ENCODE measurements at places on chromosomes 16 and 17. TPM values are rescaled to one million over a fixed set of nuclear protein-coding genes. Genes with fewer than 3 reads are reported as not detected.
A peak's percentile ranks its signal among the peaks of the same experiment; 100 is the strongest.

GRCh38 chr16:47317465-47318240, 143.2 kb downstream of the ITFG1 start:
- DNase-seq = no peak

DNA sequence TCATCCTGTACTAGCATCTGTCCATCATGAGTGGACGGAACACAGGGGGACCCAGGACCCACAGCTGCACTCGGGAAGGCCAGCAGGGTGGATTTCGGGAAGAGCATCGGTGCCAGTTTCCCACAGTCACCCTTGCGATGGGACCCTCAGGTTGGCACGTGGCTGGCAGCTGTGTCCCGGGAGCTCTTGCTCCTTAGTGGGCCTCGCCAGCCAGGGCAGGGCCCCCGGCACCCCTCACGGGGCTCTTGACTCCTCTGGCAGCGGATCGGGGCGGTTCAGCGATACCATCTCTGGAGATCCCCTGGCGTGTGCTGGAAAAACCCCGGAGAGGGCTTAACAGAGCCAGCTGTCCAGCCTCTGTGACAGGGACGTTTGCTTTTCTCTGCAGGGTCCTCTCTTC, 9.2 kb downstream of the CAPN15 start:
- DNase-seq = no peak

- DNase-seq = no peak
Observed at GRCh38 chr16:50006964-50007363, 18.1 kb upstream of the CNEP1R1 start.

DNA sequence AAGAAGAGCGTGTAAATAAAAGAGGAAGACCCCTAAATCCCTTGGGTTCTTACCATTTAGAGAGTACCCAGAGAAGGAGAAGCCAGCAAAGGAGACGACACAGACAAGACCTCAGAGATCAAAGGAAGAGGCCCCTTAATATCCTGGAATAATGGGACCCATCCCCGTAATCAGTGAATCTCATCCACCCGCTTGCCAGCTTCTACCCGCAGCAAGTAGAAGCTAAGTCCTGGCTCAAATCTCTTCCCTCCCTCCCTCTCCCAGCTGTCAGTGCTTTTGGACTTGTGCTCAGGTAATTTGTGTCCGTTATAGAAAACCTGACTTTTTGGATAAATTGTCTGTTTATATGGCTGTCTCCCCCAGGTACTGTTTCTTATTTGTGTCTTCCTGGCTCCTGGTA, 1.9 kb downstream of the LYRM1 start:
- DNase-seq = no peak

- DNase-seq = no peak
Observed at GRCh38 chr17:12077773-12078172, 57.1 kb downstream of the MAP2K4 start.

DNA sequence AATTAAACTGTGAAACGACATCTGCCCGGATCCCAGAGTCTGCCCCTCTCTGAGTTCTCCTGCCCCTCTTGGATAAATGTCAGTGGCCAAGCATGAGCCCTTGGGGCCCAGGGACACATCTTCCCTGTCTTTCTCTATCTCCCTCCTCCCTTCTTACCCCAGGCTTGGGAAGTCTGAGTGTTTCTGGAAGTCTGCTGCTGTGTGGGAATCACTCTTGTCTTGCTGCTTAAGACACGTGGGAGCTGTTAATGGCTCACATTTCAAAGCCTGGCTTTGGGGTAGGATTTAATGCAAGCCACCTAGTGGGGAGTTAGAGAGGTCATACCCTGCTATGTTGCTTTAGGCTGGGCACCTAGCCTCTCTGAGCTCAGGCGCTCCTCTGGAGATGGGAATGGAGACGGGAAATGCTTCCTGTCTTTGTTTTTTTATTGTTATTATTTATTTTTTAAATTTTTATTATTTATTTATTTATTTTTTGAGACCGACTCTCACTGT, 218.5 kb upstream of the CIBAR2 start:
- peak; percentile 50 for DNase-seq

DNA sequence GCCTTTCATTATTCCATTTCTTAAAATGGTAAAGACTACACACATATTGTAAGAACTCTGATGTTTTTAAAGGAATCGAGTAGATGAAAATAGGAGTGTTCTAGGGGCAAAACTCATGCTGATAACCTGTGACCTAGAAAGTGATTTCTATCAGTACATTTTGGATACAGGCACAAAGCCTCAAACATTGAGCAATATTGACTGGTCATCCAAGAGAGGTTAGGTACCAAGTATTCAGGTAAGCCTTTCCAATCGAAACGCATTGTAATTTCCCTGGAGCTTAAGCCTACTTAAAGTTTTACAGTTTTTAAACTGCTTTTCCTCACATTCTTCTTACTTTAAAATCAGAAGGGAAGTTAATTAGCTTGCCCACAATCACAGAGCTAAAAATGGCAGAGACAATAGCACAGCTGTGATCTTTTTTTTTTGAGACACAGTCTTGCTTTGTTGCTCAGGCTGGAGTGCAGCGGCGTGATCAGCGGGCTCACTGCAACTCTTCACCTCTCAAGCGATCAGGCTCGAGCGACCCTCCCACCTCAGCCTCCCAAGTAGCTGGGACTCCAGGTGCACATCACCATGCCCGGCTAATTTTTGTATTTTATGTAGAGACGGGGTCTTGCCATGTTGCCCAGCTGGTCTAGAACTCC, 3.3 kb downstream of the GOT2 start:
- no peak for DNase-seq

- no peak for DNase-seq
Observed at GRCh38 chr16:19363740-19364139, 53.9 kb upstream of the TMC5 start.

DNA sequence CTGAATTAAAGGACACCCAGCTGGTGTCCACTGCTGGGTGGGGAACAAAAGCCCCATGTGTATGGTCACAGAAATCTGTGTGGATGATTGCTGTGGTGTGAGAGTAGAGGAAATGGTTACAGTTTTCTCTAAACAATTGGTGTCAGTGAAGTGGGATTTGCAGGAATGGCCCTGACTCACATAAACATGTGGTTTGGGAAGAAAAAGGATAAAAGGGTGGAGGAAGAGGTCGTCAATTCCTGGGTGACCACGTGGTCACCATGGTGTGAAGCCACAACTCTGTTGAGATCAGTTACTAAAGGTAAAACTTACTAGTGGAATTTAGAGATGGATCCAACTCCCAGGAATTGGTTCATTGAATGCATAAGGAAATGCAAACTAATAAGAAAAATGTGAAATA, 3.6 kb upstream of the TUBG2 start:
- DNase-seq = no peak

DNA sequence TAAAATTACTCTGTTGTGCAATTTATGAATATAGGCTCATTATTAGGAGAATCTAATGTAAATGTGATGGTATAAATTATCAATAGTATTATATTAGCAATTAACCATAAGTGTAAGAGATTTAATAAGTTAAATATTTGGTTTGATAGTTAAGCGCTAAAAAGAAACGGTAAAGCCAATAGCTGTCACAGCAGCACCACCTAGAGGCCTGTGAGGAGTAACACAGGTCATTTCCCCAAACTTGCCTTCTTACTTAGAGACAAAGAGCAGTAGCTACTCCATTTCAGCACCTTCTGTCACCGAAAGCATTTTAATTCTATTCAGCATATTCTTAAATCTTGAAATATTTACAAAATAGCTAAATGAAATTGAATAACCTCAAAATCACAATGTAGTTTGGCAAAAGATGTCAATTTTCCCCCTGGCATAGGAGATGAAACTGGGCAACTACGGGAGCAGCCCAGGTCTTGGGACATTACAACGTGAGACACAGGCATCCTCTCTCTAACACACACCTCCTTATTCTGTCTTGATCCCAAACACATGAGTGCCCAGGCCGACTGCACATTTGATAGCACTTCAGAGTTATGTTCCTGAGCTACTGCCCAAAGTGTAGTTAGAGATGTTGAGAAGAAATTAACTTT, 14.3 kb upstream of the DYNLRB2 start:
- DNase-seq = peak; percentile 58

- no peak for DNase-seq
Observed at GRCh38 chr16:17372386-17372785, 98.4 kb downstream of the XYLT1 start.

GRCh38 chr17:5813357-5813756, 229.0 kb upstream of the NLRP1 start:
- DNase-seq = no peak

DNA sequence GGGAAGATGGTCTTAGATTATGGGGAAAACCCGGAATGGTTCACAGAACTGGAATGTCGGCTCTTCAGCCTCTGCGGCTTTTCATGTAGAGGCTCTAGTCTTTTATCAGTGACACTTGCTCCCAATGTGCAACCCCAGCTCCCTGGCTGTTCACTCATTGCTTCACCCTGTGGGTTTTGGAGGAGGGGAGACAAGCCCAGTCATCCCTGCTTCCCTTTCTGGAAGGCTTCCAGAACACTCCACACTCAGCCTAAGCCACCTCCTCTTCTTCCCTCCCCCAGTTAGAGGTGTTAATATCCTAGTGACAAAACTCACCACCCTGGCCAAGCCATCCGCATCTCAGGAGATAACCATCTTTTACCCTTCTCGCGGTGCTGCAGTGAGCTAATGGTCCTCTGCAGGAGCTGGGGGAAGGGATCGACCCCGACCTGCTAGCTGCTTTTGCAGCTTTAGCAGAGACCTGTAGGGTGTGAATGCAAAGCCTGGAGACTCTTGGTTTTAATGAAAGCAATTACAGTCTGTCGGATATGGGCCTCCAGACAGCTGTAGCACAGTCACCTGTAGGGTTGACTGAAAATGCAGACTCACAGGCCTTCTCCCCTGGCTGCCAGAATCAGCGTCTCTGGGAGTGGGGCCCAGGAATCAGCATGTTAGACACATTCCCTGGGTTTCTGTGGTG, 24.3 kb upstream of the LASP1NB start:
- DNase-seq = no peak

DNA sequence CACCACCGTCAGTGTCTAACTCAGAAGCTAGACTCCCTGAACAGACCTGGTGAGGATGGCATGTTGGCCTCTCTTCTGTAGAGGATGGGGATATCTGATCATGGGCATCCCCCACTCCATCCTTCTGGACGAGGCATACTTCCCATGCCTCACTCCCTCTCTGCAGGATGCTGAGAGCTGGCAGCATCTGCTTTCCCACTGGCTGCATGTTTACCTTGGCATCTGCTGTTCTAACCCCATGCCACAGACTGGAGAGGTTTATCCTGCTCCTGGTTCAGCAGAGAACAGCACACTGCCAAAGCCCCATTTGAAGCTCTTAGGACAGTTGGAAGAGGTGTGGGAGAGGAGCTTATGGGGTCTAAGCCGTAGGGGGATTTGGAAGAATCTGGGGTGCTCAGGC, 46.0 kb downstream of the YPEL2 start:
- DNase-seq = no peak

GRCh38 chr17:44386182-44386525, 3.3 kb downstream of the ITGA2B start:
- no peak for DNase-seq

DNA sequence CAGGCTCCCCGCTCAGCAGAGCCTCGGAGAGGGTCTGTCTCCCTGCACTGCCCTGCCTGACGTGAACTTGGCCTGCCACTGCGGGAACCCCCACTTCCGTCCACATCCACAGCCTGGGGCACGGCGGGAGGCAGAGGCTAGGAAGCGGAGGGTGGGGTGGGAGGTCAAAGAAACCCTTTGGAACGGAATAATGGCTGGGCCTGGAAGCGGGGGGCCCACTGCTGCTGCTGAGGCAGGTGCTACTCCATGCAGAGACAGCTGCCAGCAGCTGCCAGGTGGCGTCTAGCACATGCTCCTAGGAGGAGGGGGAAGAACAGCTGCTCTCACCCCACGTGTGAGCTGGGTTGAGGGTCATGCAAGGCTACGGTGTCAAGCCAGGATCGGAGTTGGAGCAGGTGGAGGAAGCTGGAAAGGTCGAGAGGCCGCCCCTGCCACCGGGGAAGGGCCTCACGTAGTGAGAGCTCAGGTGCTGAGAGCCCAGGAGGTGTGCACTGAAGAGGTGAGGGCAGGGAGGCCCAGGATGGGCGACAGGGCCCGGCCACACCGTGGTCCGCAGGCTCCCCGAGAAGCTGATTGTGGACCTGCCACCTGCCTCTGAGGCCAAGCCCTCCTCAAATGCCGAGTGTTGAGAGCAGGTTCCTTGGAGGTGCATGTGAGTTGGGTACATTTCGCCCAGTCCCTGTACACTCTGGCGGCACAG, 9.8 kb downstream of the FSCN2 start:
- DNase-seq = no peak

DNA sequence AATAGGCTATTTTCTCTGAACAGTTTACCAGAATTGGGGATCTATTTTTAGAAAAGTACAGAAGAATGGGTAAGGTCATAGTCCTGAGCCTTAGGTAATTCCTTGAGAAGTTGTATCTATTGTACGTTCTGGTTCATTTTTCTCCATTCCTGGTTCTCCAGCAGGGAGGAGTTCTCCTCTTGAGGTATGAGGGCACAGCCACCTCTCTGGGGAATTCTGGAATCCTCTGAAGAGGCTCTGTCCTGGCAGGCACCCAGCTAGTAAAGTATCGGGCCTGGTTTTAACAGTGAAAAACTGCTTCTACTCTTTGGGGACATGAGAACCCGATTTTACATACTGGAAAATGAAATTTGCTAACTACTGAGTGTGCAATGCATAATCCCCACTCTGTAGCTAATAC, 19.6 kb upstream of the PMFBP1 start:
- no peak for DNase-seq

GRCh38 chr17:2111691-2112090, 56.8 kb downstream of the HIC1 start:
- DNase-seq = no peak

DNA sequence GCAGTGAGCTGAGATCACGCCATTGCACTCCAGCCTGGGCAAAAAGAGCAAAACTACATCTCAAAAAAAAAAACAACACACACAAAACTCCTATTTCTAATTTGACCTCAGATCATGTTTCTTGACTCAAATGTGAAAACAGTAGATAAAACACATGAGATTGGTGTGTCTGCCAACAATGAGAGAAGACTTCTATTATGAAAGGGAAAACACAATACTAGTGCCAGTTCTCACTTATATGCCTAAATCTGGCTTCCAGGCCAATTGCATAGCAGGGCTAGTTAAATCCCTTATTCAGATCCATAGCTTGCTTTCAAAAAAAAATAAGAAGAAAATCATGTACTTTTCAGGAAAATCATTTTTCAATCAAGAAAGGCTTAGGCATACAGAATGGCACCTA, 39.4 kb downstream of the AP1G1 start:
- no peak for DNase-seq

Gene NTN1
- 1.1 TPM for total RNA-seq

Gene ZNF319
- 11.0 TPM for total RNA-seq

Gene ZP2
- not detected for total RNA-seq

Gene MYH8
- not detected for total RNA-seq

Gene PSMC5
- 43.4 TPM for total RNA-seq

Gene CCDC137
- 8.3 TPM for total RNA-seq

Gene CES5A
- total RNA-seq = not detected

Gene SDK2
- 17.2 TPM for total RNA-seq

Gene ABCA9
- total RNA-seq = under 0.01 TPM

Gene CA10
- not detected for total RNA-seq

Gene ORMDL3
- 39.3 TPM for total RNA-seq

Gene SLC6A4
- under 0.01 TPM for total RNA-seq

Gene ITGA2B
- 80.8 TPM for total RNA-seq

Gene TMEM238L
- total RNA-seq = not detected

Gene TNFSF12
- 11.0 TPM for total RNA-seq

All from hematopoietic multipotent progenitor cell (in vitro differentiated cells).